Daoy (cell line): ENCODE measurements at places on chromosomes 1 and 21. TPM values are rescaled to one million over a fixed set of nuclear protein-coding genes. Genes with fewer than 3 reads are reported as not detected.

ZMYND12 gene
- 0.06 TPM in 1 of 2 replicates, not detected in the other for total RNA-seq

REN gene
- total RNA-seq: not detected in 2 replicates

DNA sequence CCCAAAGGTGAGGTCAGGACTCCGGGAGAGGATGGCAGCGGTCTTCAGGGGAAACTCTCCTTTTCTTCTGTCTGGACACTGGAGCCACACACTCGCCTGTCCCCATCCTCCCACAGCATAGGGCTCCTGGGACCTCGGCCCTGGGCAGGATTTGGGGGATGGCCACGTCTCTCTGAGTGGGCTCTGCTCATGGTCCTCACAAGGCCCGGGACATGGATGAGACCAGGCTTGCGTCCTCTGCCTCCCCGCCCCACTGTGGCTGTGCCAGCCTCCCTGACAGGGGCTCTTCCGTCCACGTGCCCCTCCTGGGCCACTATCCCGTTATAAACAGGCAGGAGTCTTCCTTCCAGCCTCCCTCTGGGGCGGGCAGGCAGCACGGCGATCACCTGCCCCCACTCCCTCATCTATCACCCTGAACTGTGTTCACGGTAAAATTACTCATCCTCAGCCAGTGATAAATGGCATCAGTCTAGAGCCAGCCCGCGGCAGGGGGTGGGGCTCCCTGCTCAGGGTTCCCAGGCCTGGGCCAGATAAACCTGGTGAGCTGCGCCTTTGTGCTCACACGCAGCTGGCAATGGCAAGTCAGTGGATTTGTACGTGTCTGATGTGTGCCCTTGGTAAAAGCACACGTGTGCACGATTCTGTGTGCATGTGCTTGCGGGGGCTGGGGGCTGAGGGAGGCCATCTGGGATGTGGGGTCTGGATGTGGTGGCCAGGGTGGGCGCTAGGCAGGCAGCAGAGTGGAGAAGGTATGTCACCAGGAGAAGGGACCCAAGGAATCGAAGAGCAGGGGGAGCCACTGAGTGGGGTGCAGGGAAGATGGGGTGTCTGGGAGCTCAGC is 12.6 kb upstream of the SAMD11 start:
- DNase-seq: peak; percentile 84

CELF3 gene
- total RNA-seq: 0.11 TPM in 1 of 2 replicates, not detected in the other

LRP8 gene
- total RNA-seq: 26.9 and 28.1 TPM in 2 replicates

- no peak for DNase-seq
Observed at GRCh38 chr1:154456631-154457030, 45.4 kb upstream of the TDRD10 start.

MARK1 gene
- total RNA-seq: 6.6 and 8.8 TPM in 2 replicates

IL22RA1 gene
- not detected in 2 replicates for total RNA-seq

DNA sequence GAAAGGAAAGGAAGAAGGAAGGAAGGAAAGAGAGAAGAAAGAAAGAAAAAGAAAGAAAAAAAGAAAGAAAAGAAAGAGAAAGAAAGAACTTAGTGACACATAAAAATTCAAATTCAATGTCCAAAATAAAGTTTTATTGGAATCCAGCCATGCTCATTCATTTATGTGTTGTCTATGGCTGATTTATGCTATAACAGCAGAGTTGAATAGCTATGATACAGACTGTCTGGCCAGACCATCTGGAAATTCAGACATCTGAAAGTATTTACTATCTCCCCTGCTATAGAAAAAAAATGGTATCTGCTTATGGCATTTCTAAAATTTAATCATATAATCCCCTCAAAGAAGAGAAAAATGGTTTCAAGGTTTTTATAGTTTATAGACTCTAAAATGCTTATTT is 79.4 kb upstream of the RRP15 start:
- DNase-seq: no peak

- peak; percentile 35 for DNase-seq
Observed at GRCh38 chr1:150973258-150973835, 1.3 kb downstream of the CERS2 start.

- DNase-seq: no peak
Observed at GRCh38 chr21:33290441-33290840, 24.3 kb downstream of the IL10RB start.

- DNase-seq: no peak
Observed at GRCh38 chr1:117512728-117513321, 93.0 kb upstream of the TENT5C start.

GRCh38 chr1:115456441-115456961 is 118.5 kb upstream of the NGF start:
- peak; percentile 40 for DNase-seq

RAP1GAP gene
- total RNA-seq: 0.39 and 0.80 TPM in 2 replicates

GRCh38 chr1:81345110-81345509 is 455.6 kb upstream of the ADGRL2 start:
- DNase-seq: no peak

LIN28A gene
- total RNA-seq: 0.86 TPM in 1 of 2 replicates, not detected in the other

GRCh38 chr21:23308741-23309140 is 2298.5 kb downstream of the MRPL39 start:
- no peak for DNase-seq

DNA sequence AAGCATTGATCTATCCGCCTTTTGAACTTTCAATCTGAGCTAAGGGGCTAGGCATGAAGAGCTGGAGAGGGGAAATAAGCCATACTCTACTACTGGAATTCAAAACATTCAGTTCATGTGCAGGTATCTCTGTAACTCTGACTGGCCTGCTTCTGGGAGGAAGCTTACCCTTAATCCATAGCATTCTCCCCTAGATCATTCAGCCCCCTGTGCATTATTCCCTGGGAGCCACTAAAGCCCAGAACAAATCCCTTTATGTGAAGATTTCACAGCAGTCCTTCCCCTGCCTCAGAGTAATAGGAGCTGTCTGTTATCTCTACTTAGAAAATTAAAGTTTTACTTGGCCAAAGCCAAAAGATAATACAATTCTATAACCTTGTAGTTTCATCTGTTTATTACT is 300.7 kb downstream of the SEC16B start:
- no peak for DNase-seq

- DNase-seq: no peak
Observed at GRCh38 chr21:33112151-33112550, 42.2 kb downstream of the OLIG1 start.

DNA sequence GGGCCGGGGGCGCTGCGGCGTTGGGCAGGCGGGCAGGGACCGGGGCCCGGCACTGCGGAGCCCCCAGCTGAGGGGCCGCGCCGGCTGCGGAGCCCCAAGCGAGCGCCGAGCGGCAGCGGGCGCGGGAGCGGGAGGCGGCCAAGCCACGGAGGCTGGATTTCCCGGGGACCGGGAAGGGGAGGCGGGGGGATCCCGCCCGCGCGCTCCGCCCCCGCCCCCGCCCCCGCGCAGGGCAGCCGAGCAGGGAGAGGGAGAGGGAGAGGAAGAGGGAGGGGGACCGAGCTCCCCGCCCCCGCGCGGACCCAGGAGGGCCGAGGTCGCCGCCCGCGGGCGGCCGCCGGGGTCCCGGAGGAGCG is at the start of gene DLGAP3:
Gene DLGAP3, minus strand, starts transcription at position 154 of the 356 bp plus-strand sequence. CDS start 24,267 bp downstream, outside the sequence.
- peak; percentile 39 for DNase-seq

DNA sequence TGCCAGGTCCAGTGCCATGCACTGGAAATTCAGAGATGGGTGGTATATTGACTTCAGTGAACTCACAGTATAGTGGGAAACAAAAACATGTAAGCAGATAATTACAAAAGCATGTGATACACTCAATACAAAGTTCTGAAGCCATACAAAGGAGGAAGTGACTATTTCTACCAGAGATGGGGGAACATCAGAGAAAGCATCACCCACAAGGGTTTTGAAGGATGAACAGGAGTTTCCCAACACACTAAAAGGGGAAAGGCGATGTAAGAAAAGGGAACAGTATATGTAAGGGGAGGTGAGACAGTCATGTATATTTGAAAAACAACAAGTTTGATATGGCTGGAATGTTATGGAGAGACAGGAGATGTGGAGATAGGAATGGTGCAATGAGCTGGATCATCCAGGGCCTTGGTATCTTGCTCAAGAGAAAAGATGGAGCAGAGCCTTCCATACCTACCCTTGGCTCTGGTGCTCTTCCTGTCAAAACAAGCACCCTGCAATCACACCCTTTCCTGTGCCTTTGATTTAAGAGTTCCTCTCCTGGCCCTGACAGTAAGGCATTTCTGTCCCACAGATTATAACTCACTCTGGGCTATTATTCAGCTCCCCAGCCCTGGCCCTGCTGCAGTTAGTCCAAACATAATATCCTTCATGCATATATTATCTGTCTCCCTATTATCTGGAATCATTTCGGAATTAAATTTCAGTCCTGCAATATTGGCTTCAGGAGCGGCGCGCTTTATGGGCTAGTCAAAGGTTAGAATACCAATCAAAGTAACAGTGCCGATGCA is 60.5 kb downstream of the DMAP1 start:
- no peak for DNase-seq

DNA sequence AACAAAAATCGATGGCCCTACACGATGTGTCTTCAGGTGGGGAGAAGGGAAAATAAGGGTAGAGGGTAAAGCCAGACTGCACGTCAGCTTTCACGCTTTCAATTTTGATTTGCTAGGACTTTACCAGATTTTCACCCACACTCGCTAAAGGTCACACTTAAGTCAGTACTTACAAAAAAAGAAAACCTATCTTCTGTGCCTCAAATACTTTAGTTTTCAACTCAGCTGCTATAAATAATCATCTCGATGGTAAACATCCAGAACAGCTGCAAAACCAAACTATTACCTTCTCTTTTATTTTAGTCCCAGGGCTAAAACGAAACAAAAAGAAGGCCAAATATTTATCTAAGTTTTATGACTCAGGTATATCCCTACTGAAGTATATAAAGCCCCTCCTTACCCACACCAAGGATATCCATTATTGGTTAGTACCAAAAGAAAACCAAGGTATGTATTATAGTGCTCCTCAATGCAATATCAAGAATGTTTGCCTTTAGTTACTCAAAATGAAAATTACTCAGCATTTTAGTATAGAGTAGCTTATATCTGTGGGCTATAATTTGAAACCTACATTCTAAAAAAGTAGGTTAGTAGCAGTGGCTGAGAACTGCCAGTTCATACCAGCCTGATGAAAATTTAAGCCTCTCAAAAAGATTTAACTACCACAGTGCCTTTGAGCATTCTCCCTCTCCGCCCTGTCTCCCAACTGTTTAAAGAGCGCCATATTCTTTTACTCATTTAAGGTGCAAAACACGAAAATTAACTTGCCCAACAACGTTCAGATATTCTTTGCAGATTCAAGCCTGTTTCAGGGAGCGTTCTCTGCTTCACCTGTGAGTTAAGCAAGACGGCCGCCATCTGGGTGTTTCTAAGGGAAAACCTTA is 1.5 kb downstream of the CSDE1 start:
- no peak for DNase-seq

GRCh38 chr1:89298461-89298860 is 25.8 kb upstream of the GBP5 start:
- no peak for DNase-seq

DNA sequence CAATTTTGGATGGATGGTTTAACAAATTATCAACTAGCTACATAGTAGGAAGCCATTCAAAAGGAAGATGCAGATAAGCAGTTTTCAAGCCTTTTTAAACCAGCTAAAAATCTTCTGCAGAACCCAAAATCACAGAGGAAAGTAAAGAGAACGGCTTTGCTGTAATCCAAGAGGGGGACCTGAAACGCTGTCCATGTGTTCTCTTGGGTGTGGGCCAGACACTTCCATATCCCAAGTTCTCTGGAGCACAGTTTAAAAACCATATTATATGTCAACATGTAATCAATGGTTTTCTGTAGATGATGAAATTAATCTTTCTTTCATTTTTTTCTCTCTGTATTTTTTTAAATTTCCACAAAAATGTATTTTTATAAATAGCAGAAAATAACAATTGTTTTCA is 90.5 kb downstream of the SELENOF start:
- DNase-seq: no peak

- no peak for DNase-seq
Observed at GRCh38 chr1:13775916-13776315, 75.9 kb downstream of the PRDM2 start.

GRCh38 chr21:33427051-33427450 is 23.8 kb downstream of the IFNGR2 start:
- no peak for DNase-seq

GRCh38 chr1:206509612-206510257 is 2.4 kb downstream of the RASSF5 start:
- DNase-seq: no peak

TMEM82 gene
- total RNA-seq: not detected in 2 replicates

SLC9C2 gene
- total RNA-seq: not detected in 2 replicates

KTI12 gene
- 23.2 and 29.4 TPM in 2 replicates for total RNA-seq

GRCh38 chr1:176466514-176466913 is 3.5 kb downstream of the PAPPA2 start:
- DNase-seq: no peak

DNA sequence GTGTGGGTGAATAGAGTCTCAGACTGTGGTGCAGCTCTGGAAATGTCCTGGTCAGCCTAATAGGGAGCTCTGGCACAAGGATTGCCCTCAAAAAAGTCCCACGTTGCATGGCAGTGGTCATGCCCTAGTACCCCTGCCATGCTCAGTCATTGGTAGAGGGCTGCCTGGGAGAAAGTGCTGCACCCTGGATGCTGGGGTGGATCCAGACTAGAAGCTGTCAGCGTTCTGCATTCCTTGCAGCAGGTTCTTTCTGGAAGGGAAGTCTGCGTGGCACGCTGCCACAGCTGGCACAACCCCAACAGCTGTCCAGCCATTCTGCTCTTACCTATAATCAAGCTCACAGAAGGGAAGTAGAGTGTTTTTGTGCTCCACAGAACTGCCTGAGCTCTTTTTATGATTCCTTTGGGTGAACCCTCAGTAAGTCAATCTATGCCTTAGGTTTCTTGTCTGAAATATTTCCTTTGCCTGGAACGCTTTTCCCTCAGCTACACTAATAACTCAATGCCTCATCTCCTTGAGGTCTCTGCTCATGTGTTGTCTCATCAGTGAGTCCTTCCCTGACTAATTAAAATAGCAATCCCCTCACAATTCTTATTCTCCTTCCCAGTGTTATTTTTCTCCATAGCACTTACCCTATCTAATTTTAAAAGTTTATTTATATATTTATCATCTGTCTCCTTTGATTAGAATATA is 61.5 kb upstream of the JAK1 start:
- peak; percentile 32 for DNase-seq

DVL1 gene
- total RNA-seq: 44.4 and 65.5 TPM in 2 replicates

PLA2G2D gene
- total RNA-seq: not detected in 2 replicates

- no peak for DNase-seq
Observed at GRCh38 chr1:104264521-104264920, 514.8 kb downstream of the AMY1C start.

DNA sequence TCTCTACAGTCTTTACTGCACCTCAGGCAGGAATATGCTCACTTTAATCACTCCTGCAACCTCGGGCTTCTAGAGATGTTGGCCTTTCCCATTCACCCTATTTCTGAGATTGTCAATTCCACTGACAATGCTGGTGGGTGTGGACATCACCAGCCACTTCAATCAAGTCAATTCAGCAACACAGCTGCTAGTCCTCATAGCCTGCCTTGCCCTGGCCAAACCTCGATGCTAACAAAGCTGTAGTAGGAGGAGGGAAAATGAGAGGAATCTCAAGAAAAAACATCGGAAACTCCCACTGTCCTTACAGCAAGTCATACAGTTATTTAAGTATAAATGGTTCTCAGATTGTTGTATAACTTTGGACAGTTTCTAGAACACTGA is 155.0 kb downstream of the KCNH1 start:
- no peak for DNase-seq

DNA sequence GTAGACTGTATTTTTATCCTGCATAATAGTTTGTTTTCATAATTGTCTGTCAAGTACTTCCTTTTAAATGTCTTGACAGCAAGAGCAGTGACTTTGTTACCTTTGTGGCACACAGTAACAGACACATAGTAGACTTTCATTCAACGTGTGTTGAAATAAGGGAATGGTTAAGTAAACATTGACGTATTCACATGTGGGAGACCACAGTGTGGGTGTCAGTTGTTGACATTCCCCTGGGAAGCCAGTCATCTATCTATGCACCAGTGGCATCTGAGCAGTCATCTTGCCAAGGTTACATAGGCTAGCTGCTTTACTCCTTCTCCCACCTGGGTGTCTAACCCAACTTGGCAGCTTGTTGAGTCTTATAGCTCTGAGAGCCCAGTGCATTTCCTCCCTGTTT is 1.4 kb upstream of the NUP133 start:
- peak; percentile 67 for DNase-seq

PDXK gene
- total RNA-seq: 60.2 and 104 TPM in 2 replicates
